ENCODE measurements at places on chromosomes 6 and 20.

DNA sequence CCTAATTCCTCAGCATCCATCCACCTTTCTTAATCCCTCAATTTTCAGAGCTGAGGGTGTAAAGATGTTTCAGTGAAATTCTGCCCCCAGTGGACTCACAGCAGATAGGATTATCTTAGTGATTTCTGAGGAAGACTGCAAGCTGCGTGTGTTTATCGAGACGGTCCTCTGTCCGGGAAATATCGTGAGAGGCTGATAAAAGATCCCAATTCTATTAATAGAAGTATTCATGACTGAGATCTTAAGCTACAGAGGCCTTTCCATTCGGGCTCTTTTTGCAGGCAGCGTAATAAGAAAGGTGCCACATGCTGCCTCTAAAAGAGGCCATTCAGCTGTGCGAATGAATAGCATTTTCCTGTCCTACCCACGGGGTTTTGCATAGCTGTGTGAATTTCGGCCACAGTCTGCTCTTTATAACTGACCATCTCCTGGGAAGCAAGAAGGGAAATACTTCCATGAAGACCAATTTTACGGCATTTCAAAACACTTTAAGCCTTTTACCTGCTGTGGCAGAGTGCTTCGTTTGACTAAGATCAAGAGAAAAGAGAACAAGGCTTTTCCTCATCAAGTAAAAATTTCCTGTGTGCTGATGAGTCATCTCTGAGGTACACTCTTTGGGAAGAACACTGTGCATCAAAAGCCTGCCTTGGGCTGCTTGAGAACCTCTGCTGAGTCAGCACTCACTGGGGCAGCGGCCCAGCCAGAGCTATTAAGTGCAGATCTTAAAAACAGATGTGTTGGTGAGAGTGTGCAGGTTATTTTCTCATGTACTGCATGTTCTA lies 208.8 kb downstream of the ARHGAP18 start:
- peak; percentile 27 for DNase-seq

- no peak for DNase-seq
Measured at GRCh38 chr6:6008089-6008647, 1.4 kb upstream of the NRN1 start.

DNA sequence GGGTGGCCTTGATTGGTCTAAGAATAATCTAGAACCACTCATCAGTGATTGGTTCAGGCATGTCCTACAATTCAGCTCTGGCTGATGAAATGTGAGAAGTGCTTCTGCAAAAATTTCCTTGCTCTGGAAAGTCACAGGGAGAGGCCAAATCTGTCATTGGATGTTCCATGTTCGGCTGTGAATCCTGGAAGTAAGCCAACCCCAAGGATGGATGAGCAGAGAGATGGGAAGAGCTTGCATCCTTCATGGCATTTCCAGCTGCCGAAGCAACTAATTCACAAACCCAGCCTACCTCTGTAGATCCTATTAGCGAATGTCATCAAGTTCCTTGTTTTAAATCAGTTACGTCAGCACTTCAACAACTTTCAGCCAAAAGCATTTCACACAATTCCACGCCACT lies 187.2 kb upstream of the SOX4 start:
- DNase-seq = no peak

DNA sequence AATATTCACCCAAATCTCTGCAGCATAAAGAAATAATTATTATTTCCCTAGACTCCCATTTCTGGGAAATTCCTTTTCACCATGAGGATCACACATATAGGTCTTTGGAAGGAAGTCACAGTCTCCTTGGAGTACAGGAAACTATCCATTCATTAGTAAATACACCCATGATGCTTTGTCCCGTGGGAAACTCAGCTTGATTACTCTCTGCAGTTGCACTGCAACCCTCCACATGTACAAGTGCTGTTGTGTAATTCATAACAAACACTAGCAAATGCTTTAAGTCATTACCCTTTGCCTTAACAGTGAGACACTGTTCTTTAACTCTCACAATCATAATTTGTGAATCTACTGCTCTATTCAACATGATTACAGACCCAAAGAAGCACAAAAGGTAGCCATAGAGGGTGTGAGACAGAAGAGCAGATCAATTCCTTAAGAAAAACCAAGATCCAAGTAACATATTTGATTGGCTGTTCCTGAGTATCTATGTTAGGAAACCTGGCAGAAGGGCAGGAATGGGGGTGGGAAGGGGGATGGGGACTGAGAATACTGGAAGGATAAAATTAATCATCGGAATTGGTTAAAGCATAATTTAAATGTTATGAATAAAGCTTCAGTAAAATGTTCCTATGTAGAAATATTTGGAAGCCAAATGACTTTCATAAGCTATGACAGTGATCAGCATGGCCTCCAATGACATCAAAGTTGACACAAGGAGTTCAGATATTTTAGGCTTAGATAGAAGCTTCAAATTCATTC lies 268.0 kb downstream of the HACE1 start:
- no peak for DNase-seq

DNA sequence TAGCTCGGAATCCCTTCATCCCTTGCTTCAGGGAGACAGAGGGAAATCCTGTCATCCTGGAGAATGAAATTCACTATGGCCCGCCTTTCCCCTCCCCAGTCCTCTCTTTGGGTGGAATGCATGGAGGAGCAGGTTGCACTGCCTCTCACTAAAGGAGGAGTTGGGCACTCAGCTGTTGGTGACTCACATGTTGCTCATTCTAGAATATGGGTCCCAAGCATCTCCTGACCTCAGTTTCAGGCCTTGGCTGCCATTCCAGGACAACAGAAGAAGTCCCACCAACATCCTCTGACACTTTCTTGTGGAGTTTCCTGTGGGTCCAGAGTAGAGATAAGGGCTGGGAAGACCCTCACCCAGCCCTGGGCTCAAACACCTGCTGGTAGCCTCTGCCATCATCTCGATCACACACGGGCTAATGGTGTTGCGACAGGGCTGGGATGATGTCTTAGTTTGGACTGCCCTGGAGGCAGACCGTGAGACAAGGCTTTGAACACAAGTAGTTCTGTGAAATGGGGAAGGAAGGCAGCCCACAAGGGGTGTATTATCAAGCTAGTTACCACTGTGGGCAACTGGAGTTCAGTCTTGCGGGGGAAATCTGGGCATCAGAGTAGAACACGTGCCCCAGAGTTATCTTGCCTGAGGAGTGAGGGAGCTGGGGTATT lies 52.4 kb upstream of the RNF24 start:
- no peak for DNase-seq

DNA sequence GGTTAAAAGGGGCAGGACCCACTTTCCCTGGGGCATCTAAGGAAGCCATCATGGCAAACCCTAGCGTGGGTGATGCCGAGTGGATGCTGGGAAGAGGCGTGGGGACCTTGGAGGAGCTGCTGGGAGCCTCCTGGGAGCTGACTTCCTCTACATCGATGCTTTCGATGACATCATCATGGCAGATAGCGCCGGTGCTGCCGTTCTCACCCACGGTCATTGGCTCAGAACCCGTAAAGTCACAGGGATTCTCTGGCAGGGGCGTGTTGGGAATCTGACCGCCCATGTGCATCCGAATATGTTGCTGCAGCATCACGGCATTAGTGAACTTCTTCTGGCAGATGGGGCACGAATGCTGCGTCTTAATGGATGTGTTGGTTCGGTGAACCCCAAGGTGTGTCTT lies 12.1 kb downstream of the SALL4 start:
- DNase-seq = no peak

- DNase-seq = peak; percentile 34
Measured at GRCh38 chr20:50278684-50279531, 88.3 kb downstream of the CEBPB start.

GRCh38 chr20:37596890-37597536 lies 69.3 kb upstream of the BLCAP start:
- DNase-seq = peak; percentile 82

- DNase-seq = no peak
Measured at GRCh38 chr6:45898941-45899682, 116.5 kb downstream of the CLIC5 start.

- DNase-seq = no peak
Measured at GRCh38 chr6:27370391-27370790, 18.2 kb upstream of the ZNF391 start.

Data from NCI-H526 (cell line).